ENCODE measurements at places on chromosomes 1 and 21. TPM values are rescaled to one million over a fixed set of nuclear protein-coding genes. Genes with fewer than 3 reads are reported as not detected.

DNA sequence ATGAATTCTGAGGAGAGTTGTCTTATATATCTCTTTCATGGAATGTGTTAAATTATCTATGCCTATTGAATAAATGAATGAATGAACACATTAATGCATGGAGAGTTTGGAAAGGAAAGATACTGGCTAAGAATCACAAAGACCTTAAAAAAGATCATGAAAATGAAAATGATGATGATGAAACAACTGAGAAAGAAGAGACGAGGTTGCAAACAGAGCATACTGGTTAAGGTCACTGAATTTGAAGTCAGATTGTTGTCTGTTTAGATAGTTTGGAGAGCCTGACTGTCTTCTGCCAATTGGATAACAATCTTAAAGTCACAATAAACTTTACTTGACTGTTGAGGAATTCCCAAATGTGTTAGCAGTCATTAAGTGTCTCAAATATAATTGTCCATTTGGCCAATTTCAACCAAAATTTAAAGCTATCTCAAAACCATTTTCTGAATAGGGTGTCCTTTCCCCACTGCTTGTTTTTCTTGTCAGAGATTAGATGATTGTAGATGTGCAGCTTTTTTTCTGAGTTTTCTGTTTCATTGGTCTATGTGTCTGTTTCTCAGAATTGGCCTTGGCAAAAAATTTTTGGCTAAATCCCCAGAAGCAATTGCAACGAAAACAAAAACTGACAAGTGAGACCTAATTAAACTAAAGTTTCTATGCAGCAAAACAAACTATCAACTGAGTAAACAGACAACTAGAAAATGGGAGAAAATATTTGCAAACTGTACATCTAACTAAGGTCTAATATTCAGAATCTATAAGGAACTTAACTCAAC lies 132.2 kb downstream of the PTGER3 start:
- DNase-seq: no peak

DNA sequence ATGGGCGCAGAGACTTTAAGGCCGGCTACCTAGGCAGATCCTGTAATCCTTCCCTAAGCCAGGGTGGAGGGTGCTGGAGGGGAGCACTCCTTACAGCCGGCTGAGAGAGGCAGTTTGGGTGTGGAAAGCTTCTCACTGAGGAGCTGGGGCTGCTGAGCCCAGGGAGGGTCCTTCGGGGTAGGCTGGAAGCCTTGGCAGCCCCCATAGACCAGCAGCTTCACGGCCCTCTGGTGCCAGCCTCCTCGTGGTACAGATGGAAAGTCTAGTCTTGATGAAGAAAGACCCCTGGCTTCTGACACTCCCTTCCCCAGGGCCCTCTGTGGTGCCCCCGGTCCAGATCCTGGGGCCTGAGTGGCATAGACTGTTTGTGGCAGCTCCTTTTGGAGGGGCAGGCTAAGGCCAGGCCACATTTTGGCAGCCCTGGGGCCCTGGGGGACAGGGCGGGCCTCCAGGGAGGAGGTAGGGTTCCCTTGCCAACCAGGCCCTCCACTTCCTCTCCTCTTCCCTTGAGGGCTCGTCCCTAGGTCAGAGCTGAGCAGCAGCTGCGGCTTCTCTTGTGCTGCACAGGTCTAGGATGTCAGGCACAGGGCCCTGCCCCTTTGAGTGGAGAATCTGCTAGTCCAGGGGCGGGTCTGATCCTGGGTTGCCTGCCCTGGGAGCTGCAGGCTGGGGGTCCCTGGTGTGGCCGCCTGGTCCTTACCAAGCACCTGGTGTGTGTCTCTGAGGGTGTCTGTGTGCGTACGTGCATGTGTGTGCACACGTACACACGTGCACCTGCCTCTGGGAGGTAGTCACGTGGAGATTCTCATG lies 4.8 kb downstream of the AMPD2 start:
- no peak for DNase-seq

- no peak for DNase-seq
Observed at GRCh38 chr1:53130878-53131589, 11.4 kb downstream of the SLC1A7 start.

GRCh38 chr1:206143537-206144172 lies 26.5 kb upstream of the AVPR1B start:
- DNase-seq: no peak

Gene HTR1D
- not detected for total RNA-seq

Measured in body of pancreas (tissue), 4 donors.